Activated gamma-delta T cell treated with Interleukin-2 at 50 U/mL for 16 hours (primary cell): ENCODE measurements at places on chromosomes 16 and 17.
A peak's percentile ranks its signal among the peaks of the same experiment; 100 is the strongest.

DNA sequence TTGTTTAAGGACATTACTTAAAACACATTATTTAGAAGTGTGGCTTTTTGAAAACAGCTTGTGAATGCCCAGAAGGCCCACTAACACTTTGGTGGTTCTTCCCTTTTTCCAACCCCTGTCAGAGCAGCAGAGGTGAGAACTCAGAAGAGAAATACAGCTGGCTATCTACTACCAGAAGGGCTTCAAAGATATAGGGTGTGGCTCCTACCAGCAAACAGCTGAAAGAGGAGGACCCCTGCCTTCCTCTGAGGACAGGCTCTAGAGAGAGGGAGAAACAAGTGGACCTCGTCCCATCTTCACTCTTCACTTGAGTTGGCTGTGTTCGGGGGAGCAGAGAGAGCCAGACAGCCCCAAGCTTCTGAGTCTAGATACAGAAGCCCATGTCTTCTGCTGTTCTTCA lies 6.9 kb upstream of the RAPGEFL1 start:
- DNase-seq = no peak

GRCh38 chr16:25066747-25067631 lies 44.6 kb upstream of the LCMT1 start:
- peak; percentile 79 for DNase-seq

GRCh38 chr16:69260506-69260905 lies 50.6 kb upstream of the VPS4A start:
- no peak for DNase-seq

DNA sequence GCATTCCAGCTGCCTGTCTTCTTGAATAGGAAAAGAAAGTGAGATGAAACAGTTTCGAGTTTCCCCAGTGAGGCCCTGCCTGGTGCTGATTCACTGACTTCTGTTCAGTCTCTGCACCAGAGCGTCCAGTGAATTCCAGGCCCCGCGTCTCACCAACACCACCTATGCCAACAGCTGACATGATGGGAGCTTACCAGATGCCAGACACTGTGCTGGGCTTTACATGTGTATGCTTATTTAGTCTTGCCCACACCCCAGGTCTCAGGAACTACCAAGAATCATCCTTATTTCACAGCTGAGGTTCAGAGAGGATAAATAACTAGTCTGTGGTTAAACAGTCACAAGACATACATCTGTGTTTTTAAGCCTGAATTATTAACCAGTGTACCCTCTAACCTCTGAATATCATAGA lies 29.1 kb upstream of the IRX6 start:
- no peak for DNase-seq

GRCh38 chr16:64693946-64694345 lies 427.9 kb downstream of the CDH11 start:
- no peak for DNase-seq

DNA sequence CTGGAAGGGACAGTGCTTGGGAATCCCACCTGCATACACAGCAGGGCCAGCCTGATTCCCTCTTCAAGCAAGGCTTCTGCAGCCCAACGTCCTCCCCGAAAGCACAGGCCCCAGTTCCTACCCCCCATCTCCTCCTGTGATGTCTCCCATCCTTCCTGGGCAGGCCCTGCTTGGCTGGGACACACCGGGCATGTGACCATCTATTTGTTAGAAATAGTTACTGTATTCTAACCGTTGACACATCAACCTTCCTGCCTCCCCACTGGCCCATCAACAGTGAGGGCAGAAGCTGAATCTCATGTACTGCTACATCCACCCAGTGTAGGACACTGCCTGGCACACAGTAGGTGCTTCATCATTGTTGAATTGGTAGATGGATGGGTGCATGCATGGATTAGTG lies 10.7 kb downstream of the PRR29 start:
- DNase-seq = no peak

GRCh38 chr17:48026502-48027321 lies 10.9 kb downstream of the COPZ2 start:
- peak; percentile 74 for DNase-seq

DNA sequence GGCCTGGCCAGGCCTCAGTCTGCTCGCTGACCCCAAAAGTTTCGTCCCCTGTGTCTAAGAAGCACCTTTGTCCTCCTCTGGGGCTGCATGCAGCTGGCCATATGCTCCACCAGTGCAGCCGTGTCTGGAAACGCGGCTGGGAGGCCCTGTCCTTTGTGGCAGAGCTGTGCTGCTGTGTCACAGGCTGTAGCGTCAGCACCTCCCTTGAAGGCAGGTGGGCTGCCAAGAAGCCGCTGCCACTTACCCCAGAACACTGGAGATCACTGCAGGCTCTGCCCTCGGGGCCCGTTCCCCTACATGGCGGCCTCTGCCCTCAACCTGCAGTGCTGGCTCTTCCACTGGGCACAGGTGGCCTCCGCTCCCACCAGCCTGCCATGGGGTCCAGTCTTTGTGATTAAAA lies 15.7 kb upstream of the MC1R start:
- no peak for DNase-seq

GRCh38 chr17:73770849-73771229 lies 126.6 kb upstream of the SDK2 start:
- no peak for DNase-seq

DNA sequence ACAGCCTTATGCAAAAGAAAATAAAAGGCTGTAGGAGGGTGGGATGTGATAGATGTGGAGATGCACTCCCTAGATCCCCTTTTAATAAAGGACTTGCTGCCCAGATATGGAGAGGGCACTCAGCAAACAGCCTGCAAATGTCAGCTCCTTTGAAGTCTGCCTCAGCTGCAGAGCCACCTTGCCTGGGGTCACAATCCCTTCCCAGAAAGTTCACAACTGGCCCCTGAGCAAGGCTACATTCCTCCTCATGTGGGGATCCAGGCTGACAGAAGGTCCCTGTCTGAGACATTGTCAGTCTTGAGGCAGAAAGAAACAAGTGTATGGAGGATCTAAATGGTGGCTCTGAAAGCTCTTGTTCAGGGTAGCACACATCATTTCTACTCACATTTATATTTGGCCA lies 36.1 kb downstream of the SLFN11 start:
- no peak for DNase-seq

- DNase-seq = no peak
Measured at GRCh38 chr17:36602030-36602748, 806 bp downstream of the MRM1 start.

GRCh38 chr16:80500961-80501525 lies 39.8 kb upstream of the DYNLRB2 start:
- no peak for DNase-seq

- no peak for DNase-seq
Measured at GRCh38 chr16:54586474-54587175, 300.0 kb upstream of the IRX3 start.
